ENCODE measurements at places on chromosomes 7 and 10. TPM values are rescaled to one million over a fixed set of nuclear protein-coding genes. Genes with fewer than 3 reads are reported as not detected.

Gene CYP2W1
- total RNA-seq = not detected

DNA sequence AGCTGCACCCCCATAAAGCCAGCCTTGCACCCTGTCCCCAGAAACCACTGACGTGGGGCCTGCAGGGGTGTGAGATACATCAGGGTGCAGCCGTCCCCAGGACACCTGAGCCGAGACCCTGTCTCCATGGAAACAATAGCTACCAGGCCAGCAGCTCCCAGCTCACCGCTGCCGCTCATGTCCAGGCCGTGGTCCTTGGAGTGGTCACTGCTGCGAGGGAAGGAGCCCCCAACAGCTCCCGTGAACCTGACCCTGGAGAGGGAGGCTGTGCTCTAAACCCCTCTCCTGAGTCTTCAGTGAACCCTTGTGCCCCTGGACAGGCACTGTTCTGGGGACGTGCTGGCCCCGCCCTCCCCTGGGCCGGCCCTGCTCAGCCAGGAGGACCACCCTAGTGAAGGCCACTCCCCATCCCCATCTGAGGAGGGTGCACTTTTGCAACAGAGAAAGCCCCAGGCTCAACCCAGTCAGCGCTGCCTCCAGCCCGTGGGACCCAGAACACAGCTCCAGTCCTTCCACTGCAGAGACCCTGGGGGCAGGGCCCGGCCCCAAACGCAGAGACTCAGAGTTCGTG lies 19.6 kb upstream of the INPP5A start:
- no peak overlapping the region for H3K4me3 ChIP-seq
- peak; percentile 71 for DNase-seq
- H3K27me3 ChIP-seq = no peaks in the 10 kb centered on the region
- peaks cover 59% of the 10 kb centered on the region for H3K4me1 ChIP-seq

- H3K36me3 ChIP-seq = no peaks in the 10 kb centered on the region
- H3K4me3 ChIP-seq = no peak overlapping the region
- no peak for DNase-seq
Measured at GRCh38 chr10:81953420-81953819, 78.4 kb downstream of the NRG3 start.

DNA sequence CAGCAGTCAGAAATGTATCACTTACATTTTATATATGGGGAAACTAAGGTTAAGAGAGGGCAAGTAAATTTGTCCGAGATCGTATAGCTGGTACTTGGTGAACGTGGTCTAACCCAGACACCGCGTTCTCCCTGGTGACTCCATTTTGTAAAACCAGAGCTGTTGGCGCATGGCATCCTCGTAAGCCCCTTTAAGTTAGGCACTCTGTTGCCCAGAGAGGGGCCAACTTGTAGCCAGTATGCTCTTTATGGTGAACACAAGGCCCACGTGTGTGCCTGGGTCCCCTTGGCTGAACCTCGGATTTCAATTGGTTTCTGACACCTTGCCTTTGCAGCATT lies 39.7 kb upstream of the ZNF518A start:
- H3K27me3 ChIP-seq = no peaks in the 10 kb centered on the region
- H3K4me1 ChIP-seq = no peaks in the 10 kb centered on the region
- no peaks in the 10 kb centered on the region for H3K36me3 ChIP-seq
- H3K4me3 ChIP-seq = peak overlapping the region; percentile 86
- no peak for DNase-seq
- peak overlapping the region; percentile 93 for H3K27ac ChIP-seq

GRCh38 chr10:44898665-44899064 lies 12.5 kb upstream of the TMEM72 start:
- no peak overlapping the region for H3K4me3 ChIP-seq
- no peak for DNase-seq
- no peaks in the 10 kb centered on the region for H3K36me3 ChIP-seq
- no peaks in the 10 kb centered on the region for H3K27me3 ChIP-seq

- H3K4me1 ChIP-seq = no peaks in the 10 kb centered on the region
- DNase-seq = no peak
Measured at GRCh38 chr7:96238474-96238873, 83.4 kb downstream of the SLC25A13 start.

GRCh38 chr7:139854124-139854511 lies 25.1 kb downstream of the TBXAS1 start:
- no peaks in the 10 kb centered on the region for H3K27me3 ChIP-seq
- DNase-seq = peak; percentile 71
- H3K27ac ChIP-seq = peak overlapping the region; percentile 83
- no peaks in the 10 kb centered on the region for H3K4me1 ChIP-seq

DNA sequence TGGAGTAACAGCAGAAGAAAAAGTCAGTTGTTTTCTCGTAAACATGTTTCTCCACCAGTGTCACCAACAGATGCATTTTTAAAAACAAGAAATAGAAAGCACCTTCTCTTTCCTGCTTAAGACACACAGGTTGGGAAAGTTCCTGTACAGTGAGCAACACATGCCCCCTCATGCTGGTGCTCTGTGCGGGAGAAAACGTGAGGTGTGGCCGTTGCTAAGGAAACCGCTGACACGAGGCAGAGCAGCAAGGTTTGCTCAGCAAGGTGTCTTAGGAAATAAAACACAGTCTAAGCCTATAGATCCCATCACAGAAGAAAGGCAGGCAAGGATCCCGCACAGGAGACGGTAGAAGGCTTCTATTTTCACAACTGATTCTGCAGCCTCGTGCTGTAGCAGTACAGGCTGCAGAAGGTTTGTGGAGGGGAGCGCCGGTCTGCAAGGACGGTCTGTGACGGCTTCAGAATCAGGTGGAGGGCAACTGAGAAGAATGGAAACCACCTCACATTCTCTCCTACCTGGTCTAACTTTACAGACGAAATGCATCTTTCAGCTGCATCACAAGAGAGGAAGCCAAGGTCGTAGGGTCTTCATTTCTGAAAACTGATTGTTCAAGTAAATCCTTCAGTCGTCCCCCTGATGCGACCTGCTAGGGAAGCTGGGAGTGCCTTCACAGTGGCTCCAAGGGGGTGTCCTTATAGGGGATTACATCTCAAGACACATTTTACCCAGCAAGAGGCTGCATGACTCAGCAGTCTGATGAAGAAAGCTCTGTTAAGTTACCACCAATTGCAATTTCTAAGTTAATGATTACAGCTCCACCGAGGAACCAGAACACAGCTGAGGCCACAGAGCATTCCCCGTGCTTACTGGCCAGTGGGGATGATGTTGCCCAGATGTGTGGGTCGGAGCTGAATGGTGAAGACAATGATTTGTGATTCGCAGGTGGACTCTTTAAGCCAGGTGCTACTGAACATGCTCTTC lies 150.7 kb upstream of the KLF14 start:
- H3K4me3 ChIP-seq = no peak overlapping the region
- peaks cover 27% of the 10 kb centered on the region for H3K36me3 ChIP-seq
- peaks cover 76% of the 10 kb centered on the region for H3K4me1 ChIP-seq
- peak overlapping the region; percentile 35 for H3K27ac ChIP-seq

GRCh38 chr10:25061711-25062449 lies 45.5 kb downstream of the THNSL1 start:
- no peak for DNase-seq
- H3K27me3 ChIP-seq = no peaks in the 10 kb centered on the region
- peak overlapping the region; percentile 77 for H3K27ac ChIP-seq
- no peaks in the 10 kb centered on the region for H3K36me3 ChIP-seq

- peaks cover 3% of the 10 kb centered on the region for H3K4me1 ChIP-seq
- peak; percentile 50 for DNase-seq
- no peak overlapping the region for H3K27ac ChIP-seq
- no peaks in the 10 kb centered on the region for H3K27me3 ChIP-seq
- H3K36me3 ChIP-seq = no peaks in the 10 kb centered on the region
Measured at GRCh38 chr7:30412782-30413504, 65.6 kb downstream of the NOD1 start.

DNA sequence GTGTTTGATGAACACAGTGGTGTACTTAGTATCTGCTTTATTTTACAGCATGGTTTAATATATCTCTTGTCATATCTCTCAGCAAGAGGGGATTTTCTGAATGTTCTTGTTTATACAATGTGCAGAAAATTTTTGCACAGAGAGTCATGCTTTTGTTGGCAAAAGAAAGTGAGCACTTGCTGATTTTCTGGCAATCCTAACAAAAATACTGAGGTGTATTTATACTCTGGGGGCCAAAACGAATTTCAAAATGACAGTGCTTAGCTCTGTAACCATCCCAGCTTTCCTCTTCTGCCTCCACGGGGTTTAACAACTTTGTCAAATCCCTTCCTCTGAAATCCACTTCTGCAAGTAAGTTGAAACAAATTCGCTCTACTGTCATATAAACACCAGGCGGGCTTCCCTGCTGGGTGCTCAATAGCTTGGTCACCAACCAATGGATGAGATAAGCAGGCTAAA lies 169.2 kb downstream of the NOC3L start:
- no peaks in the 10 kb centered on the region for H3K4me1 ChIP-seq
- H3K36me3 ChIP-seq = no peaks in the 10 kb centered on the region
- H3K27ac ChIP-seq = no peak overlapping the region
- H3K27me3 ChIP-seq = no peaks in the 10 kb centered on the region

Gene ACSM6
- not detected for total RNA-seq

Gene NUTM2E
- not detected for total RNA-seq

Data from upper lobe of left lung (tissue), 6 donors.